Amygdala (tissue), 56 donors: ENCODE measurements at places on chromosomes 7 and 10.

DNA sequence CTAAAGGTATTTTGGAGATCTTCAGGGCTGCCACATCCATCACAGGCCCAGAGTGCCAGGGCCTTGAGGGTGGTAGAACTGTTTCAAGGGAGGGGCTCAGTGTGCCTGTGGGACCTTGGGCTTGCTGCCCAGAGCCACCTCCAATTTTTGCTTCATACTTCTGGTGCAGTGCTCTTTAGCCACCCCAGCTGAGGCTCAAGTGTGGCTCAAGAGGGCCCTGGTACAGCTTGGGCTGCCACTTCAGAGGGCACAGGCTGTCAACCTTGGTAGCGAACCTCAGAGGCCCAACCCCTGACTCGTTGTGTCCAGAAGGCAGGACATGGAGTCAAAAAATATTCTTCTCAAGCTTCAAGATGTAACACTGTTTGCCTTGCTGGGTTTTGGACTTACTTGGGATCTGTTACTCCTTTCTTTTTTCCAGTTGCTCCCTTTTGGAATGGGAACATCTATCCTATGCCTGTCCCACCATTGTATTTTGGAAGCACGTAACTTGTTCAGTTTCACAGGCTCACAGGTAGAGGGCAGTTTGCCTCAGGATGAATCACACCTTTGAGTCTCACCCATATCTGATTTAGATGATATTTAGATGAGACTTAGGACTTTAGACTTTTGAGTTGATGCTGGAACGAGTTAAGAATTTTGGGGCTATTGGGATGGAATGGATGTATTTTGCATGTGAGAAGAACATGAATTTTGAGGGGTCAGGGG, 224.8 kb downstream of the RPS24 start:
- no peak for DNase-seq

- DNase-seq = peak; percentile 58
Measured at GRCh38 chr7:74306730-74307469, 17.7 kb downstream of the CLIP2 start.

- no peak for DNase-seq
Measured at GRCh38 chr10:22648547-22648961, 65.8 kb downstream of the PIP4K2A start.

DNA sequence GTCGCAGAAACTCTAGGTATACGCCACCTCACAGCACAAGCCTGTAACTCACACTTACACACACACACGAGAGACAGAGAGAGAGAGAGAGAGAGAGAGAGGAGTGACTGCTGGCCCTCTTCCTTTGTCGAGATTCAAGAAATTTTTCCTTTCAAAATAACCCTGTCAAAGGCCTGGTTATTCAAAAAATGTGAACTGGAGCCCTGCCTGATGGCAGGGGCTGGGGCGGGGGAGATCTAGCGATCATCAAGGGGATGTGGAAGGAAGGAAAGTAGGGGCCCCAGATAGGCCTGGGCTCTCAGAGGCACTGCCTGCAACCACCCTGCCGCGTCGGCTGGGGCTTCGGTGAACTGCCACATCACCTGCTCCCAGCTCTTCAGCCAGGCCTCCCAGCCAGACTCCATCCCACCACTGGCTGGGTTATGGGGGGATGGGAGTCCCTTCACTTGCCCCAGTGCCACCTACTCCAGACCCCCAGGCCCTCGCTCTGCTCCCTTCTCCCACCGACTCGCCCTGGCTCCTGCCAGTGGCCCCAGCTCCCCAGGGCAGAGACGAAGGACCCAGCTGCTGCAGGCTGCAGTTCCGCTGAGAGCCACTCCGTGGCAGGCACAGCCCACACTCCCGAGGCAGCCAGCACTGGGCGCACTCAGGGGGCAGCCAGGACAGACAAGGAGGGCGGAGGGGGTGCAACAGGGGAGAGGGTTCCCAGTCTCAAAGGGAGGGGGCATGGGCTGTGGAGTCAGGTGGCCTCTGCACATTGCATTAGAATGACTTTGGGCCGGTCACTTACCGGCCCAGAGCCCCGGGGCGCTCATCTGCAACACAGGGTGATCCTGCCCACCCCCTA, 15.3 kb downstream of the KCNH2 start:
- DNase-seq = no peak

- no peak for DNase-seq
Measured at GRCh38 chr10:106971411-106971831, 193.1 kb downstream of the SORCS1 start.

DNA sequence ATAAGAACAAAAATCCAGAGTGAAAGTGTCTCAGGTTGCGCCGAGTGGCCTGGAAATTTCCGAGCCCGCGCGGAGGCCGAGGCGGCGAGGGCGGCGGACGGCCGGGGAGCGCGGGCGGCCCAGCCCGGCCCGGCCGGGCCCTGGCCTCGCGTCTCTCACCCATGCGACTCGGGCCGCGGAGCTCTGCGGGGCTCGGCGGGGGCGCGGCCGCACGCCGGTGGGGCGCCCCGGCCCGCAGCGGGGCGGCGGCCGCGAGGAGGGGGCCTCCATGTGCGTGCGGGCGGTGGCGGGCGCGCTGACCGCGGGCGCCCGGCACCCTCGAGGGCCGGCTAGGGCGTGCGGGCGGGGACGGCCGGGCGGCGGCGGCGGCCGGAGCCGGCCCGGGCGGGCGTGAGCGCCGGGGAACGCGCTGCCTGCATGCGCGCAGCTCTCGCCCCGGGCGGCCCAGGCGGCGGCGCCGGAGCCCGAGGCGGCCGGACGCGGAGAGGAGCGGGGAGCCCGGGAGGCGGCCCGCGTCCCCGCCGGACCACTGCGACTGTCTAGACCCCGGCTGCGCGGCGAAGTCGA, 302 bp upstream of the EN2 start:
- no peak for DNase-seq

DNA sequence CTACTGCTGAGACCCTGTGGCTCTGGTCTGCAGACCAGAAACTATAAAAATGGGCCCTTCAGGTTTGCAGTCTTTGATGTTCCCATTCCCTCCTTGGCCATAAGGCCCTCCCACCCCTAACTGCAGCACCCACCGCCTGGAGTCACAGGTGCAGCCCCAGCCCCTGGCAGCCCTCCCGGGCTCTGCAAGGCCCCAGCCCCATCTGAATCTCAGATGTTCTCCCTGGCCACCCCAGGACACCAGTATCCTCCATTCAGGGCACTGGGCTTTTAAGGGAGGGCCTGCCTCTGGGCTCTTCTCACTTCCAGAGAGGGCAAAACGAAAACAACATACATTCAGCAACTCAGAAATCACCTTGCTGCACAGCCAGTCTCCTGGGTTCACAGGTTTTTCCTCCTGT, 107.7 kb upstream of the RET start:
- DNase-seq = no peak

DNA sequence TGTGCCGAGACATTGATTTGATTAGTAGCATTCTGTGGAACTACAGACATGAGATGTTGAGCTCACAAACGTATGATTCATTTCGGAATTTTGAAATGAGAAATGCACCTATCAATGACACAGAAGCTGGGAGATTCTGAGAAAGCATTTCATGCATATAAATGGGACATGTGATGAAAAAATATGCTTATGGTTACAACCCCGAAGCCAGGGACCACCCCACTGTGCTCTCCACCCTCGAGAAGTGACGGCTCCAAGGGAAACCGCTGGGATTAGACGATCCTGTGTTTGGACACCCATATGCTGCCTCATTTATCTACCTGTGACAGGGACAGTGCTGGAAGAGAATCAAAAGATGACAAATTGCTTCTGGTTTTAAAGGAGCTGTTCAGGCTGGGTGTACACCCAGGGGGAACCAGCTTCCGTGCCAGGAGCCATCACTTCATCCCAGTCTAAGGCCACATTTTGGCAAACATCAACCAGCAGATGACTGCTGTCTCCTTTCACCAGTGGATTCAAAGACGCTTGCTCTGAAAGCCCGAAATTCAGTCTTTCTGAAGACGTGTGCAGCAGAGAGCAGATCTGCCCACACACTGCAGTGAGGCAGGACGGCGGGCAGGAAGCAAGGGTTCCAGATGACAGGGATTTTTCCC, 109.9 kb downstream of the ATXN7L1 start:
- DNase-seq = no peak

DNA sequence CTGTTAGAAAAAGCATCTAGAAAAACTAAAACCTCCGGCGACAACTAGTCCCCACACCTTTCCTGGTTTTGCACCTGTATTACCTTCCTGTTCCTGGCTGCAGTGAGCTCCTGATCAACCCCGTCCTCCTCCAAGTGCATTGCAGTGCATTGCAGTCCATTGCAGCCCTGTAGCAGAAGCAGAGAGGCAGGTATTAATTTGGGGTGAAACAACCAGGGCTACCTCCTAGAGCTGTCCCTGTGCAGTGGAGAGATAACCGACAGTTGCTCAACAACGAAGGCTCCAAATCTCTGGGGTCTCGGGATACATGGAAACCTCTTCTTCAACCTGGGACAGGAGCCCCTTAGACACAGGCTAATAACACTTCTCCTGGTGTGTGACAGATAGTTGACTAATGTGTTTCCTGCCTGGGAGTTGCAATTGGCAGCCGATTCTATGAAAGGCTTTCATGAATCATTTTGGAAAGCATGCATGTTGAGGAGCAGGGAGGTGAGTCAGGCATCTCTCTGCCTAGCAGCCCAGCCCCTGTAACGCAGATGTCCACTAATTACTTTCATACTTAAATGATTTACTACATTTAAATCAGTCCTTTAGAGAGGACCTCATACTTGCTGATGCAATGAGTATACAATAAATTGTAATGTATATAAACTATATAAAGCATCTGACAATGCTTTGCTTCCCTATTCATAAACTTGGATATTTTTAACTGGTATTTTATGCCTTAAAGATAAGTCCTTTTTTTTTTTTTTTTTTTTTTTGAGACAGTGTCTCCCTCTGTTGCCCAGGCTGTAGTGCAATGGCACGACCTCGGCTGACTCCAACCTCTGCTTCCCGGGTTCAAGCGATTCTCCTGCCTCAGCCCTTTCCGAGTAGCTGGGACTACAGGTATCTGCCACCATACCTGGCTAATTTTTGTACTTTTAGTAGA, 59.0 kb downstream of the PRR15 start:
- DNase-seq = no peak
